ENCODE measurements at places on chromosomes 4 and X.
A peak's percentile ranks its signal among the peaks of the same experiment; 100 is the strongest.

DNA sequence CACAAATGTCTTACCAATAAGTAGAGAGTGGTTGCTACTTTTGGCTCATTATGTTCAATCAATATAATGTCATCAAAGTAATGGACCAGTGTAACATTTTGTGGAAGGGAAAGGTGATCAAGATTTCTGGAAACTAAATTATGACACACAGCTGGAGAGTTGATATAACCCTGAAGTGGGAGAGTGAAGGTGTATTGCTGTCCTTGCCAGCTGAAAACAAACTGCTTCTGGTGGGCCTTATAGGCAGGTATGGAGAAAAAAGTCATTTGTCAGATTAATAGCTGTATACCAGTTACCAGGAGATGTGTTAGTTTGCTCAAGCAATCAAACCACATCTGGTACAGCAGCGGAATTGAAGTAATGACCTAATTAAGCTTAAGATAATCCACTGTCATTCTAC is 17.3 kb upstream of the GUCY1B1 start:
- DNase-seq: no peak

- DNase-seq: no peak
Observed at GRCh38 chr4:1466034-1466862, 60.0 kb upstream of the NKX1-1 start.

GRCh38 chr4:94455081-94455480 is 3.3 kb downstream of the PDLIM5 start:
- no peak for DNase-seq

- DNase-seq: no peak
Observed at GRCh38 chrX:152960115-152960514, 33.8 kb downstream of the PNMA5 start.

- no peak for DNase-seq
Observed at GRCh38 chr4:146146918-146147317, 28.6 kb upstream of the LSM6 start.

- no peak for DNase-seq
Observed at GRCh38 chr4:76058888-76059426, 15.6 kb upstream of the ART3 start.

DNA sequence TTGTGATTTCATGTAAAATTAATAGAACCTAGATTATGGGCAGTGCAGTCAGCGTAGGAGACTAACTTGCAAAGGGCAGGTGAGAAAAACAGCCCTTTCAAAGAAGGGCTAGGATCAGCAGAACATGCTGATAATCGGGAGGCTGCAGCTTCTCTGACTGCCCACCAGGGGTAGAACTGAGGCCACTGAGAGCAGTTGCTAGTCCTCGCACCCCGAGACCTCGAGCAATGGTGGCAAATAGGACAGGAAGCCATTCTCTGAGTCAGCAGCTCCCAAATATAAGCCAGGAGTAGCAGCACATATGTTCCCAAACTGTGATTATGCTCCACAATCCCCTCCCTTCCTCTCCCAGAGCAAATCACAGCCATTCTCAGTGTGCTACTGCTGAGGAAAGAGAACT is 186.5 kb downstream of the MSL3 start:
- DNase-seq: no peak

DNA sequence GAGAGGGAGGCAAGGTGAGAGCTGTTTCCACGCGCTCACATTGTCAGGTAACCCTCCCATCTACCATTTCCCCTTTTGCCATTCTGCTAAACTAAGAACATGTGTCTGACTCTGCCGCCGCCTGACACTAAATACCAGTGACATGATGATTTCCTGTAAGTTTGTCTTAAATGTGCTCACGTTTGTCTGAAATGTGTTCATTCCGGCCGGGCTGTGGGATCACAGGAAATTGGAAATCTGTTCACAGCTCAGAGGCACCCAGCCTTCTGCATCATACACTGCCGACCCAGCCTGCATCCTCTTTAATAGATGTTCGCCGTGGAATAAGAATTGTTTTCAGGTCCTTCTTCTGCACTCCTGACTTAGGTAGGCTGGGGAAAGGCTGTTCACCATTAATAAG is 336.2 kb upstream of the PPARGC1A start:
- DNase-seq: no peak

DNA sequence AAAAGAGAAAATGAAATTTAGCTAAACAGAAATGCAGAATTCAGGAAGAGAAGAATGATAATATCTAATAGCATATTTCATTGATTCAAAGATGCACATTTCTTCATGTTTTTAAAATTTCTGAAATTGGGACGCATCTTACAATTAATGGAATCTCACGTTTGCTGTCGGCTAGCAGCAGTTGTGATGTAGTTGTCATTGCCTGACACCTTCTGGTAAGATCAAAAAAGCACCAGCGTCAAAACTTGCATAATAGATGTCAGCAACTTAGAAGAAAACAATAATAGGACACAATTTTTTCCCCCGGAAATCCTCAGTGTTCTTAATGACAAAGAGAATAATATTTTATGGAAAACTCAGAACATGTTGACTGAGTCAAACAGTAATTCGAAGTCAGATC is 29.8 kb upstream of the SLC7A3 start:
- DNase-seq: peak; percentile 14

GRCh38 chr4:103774326-103774825 is 54.6 kb upstream of the TACR3 start:
- DNase-seq: no peak

DNA sequence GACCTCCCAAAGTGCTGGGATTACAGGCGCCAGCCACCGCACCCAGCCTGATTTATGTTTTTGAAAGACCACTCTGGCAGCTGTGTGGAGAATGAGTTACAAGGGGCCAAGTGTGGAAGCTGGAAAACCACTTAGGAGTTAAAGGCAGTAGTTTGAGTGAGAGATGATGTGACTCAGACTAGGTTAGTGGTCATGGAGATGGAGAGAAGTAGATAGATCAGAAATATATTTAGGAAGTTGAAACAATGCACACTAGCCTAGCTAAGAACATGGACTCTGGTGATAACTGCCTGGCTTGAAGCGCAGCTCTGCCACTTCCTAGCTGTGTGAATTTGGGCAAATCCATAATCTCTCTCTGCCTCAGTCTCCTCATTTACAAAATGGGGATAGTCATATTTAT is 11.9 kb upstream of the RBMX start:
- DNase-seq: no peak

GRCh38 chr4:67483868-67484602 is 61.3 kb downstream of the CENPC start:
- no peak for DNase-seq

DNA sequence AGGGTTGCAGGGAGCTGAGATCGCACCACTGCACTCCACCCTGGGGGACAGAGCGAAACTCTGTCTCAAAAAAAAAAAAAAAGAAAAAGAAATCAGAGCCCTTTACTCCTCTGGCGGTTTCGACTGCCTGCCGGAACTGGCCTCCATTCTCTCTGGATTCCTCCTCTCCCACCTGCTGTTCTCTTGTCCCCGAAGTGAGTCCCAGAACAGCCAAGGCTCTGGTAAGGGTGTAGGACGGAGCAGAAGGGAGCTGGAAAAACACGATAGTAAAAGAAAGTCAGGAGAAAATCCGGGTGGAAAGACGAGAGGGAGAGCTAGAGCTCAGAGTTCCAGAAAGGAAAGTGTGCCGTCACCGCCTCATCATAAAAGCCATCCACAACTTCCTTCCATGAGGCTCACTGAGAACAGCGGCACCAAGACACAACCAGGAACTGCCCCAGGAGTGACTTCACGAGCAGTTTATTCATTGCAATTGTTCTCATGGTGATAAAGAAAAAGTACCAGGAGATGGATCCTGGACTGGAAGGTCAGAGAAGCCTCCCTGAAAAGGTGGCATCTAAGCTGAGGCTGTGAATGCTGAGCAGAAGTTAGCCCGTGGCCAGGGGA is 12.3 kb downstream of the TLR3 start:
- no peak for DNase-seq

DNA sequence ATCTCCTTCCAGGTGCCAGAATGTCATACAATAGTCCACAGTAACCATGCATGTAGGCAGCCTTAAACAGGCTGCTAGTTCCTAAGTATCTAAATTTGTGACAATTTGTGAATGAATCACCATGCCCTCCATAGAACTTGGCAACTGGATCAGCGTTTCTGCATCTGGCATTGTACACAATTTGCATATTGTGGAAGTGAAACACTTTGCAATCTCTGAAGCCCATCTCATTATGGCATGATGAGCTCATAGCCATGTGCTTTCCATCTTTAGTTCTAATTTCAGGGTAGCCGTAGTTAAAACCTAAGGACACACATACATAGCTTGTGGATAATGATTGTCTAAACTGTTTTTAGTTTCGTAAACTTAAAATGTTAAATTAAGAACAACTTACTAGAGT is 573.6 kb downstream of the PPP4R3C start:
- DNase-seq: no peak

GRCh38 chr4:86007042-86007441 is 352.8 kb downstream of the MAPK10 start:
- DNase-seq: no peak

- no peak for DNase-seq
Observed at GRCh38 chrX:1031521-1032430, 180.7 kb downstream of the CRLF2 start.

- DNase-seq: peak; percentile 43
Observed at GRCh38 chr4:183249854-183250253, 70.2 kb downstream of the CLDN22 start.

GRCh38 chr4:189299706-189300105 is 641.0 kb upstream of the FRG1 start:
- no peak for DNase-seq

DNA sequence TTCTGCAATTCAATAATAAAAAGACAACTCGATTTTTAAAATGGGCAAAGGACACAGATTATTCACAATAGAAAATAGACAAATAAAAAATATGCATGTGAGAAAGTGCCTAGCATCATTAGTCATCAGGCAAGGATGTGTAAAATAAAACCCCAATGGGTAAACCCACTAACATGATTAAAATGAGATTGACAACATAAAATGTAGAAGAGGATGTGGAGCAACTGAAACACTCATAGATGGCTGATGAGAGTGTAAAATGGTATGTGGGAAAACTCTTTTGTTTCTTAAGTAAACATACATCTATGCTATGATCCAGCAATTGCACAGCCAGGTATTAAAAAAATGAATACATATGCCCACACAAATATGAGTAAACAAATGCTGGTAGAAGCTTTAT is 177.6 kb downstream of the IQCM start:
- DNase-seq: no peak

- no peak for DNase-seq
Observed at GRCh38 chr4:85426366-85426765, 48.6 kb upstream of the ARHGAP24 start.

- DNase-seq: no peak
Observed at GRCh38 chrX:102077426-102077825, 48.1 kb upstream of the TCEAL2 start.

Measured in natural killer cell (primary cell).